ENCODE measurements at places on chromosomes 7 and 10. TPM values are rescaled to one million over a fixed set of nuclear protein-coding genes. Genes with fewer than 3 reads are reported as not detected.
A peak's percentile ranks its signal among the peaks of the same experiment; 100 is the strongest.

The HGF gene
- 0.15 TPM for total RNA-seq

The FFAR4 gene
- 1.5 TPM for total RNA-seq

The AZGP1 gene
- not detected for total RNA-seq

The TDRD1 gene
- not detected for total RNA-seq

The C10orf105 gene
- total RNA-seq, result not detected

The BAIAP2L1 gene
- 30.5 TPM for total RNA-seq

The SMKR1 gene
- total RNA-seq, result 13.1 TPM

- H3K27ac ChIP-seq, result peak overlapping the region; percentile 58
- H3K36me3 ChIP-seq, result no peaks in the 10 kb centered on the region
- H3K4me1 ChIP-seq, result peaks cover 27% of the 10 kb centered on the region
- no peaks in the 10 kb centered on the region for H3K27me3 ChIP-seq
- no peak for DNase-seq
- no peak overlapping the region for H3K4me3 ChIP-seq
Observed at GRCh38 chr10:92208157-92208720, 82.6 kb downstream of the CPEB3 start.

DNA sequence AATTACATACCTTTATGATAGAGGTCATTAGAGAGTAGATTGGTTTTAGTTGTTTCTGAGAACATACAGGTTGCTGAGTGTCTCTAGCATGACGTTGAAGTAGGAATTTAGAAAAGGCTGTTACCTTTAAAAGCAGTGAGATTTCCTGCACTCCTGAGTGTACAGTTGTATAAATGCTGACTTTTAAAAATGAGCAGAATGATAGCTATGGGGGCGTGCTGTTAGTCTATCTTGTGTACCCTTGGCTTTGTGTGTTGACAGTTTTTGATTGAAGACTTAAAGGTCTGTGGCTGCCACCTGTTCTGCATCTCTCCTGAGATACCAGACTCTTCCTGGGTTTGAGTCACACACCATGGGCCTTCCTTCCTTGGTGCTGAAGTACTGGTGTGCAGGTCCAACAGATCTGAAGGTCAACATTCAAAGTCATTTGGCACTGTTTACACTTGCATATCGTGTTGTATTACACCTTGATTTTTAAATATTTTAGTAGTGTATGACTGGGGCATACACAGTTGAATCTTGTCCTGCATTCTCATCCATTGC, 23.8 kb downstream of the DNAJB6 start:
- H3K4me1 ChIP-seq, result peaks cover 9% of the 10 kb centered on the region
- H3K36me3 ChIP-seq, result peaks cover 73% of the 10 kb centered on the region
- no peaks in the 10 kb centered on the region for H3K27me3 ChIP-seq
- no peak overlapping the region for H3K27ac ChIP-seq
- H3K4me3 ChIP-seq, result no peak overlapping the region

GRCh38 chr7:5421714-5422395, 1.8 kb downstream of the TNRC18 start:
- peak; percentile 69 for DNase-seq
- peak overlapping the region; percentile 99 for H3K4me3 ChIP-seq
- peaks cover 22% of the 10 kb centered on the region for H3K4me1 ChIP-seq
- H3K27me3 ChIP-seq, result no peaks in the 10 kb centered on the region

- no peak overlapping the region for H3K4me3 ChIP-seq
- no peak for DNase-seq
- no peaks in the 10 kb centered on the region for H3K36me3 ChIP-seq
- no peaks in the 10 kb centered on the region for H3K4me1 ChIP-seq
Observed at GRCh38 chr7:149293338-149293737, 31.3 kb downstream of the ZNF783 start.

DNA sequence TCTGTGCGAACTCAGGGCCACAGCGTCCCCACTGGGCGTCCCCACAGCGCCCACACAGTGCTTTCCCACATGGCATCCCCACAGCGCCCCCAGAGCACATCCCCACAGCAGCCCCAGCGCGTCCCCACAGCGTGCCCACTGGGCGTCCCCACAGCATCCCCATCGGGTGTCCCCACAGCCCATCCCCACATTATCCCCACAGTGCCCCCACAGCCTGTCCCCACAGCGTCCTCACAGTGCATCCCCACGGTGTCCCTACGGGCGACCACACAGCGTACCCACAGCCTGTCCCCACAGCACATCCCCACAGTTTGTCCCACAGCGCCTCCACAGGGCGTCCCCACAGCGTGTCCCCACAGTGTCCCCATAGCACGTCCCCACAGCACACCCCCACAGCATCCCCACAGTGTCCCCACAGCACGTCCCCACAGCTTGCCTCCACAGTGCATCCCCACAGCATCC, 131.6 kb downstream of the ACTR3B start:
- no peak overlapping the region for H3K4me3 ChIP-seq
- peaks cover 7% of the 10 kb centered on the region for H3K27me3 ChIP-seq
- no peak overlapping the region for H3K27ac ChIP-seq
- DNase-seq, result no peak
- no peaks in the 10 kb centered on the region for H3K36me3 ChIP-seq
- H3K4me1 ChIP-seq, result no peaks in the 10 kb centered on the region

GRCh38 chr7:33900501-33900900, 4.8 kb upstream of the BMPER start:
- H3K36me3 ChIP-seq, result no peaks in the 10 kb centered on the region
- DNase-seq, result peak; percentile 42
- H3K4me1 ChIP-seq, result peaks cover 19% of the 10 kb centered on the region
- H3K4me3 ChIP-seq, result no peak overlapping the region
- no peak overlapping the region for H3K27ac ChIP-seq

- H3K27ac ChIP-seq, result no peak overlapping the region
- H3K27me3 ChIP-seq, result peaks cover 48% of the 10 kb centered on the region
- no peak overlapping the region for H3K4me3 ChIP-seq
- H3K4me1 ChIP-seq, result no peaks in the 10 kb centered on the region
- H3K36me3 ChIP-seq, result no peaks in the 10 kb centered on the region
Observed at GRCh38 chr10:106967452-106967851, 197.1 kb downstream of the SORCS1 start.

DNA sequence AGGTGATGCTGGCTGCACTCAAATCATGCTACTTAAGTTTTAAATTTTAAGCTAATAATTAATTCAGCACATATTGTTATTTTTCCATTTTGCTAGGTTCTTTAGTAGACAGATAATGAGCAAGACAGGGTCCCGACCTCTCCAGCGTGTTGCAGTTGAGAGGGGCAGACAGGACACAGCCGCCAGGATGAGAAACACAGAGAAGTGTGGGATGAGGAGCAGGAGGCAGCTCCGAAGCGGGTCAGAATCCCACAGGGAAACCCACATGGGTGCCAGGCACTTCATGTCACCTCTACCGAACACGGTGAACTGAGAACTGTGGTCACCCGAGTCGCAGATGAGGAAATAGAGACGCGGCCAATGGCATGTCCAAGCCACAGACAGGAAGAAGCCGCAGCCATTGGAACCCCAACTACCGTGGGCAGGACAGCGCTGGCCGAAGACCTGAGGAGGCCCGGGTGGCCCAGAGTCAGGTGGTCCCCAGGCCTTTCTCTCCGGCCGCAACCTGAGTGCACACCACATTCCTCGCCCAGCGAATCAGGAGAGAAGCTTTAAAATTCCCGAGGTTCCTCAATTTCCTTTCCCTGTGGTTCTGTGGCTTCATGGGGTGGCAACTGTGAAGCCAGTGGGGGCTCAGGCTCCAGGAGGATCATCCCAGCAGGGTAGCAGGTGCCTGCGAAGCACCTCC, 213.0 kb downstream of the DNAJB6 start:
- no peaks in the 10 kb centered on the region for H3K36me3 ChIP-seq
- peaks cover 5% of the 10 kb centered on the region for H3K4me1 ChIP-seq
- no peak overlapping the region for H3K4me3 ChIP-seq
- H3K27ac ChIP-seq, result no peak overlapping the region

- peak; percentile 33 for DNase-seq
- peaks cover 28% of the 10 kb centered on the region for H3K4me1 ChIP-seq
- H3K36me3 ChIP-seq, result no peaks in the 10 kb centered on the region
Observed at GRCh38 chr7:41885078-41885477, 182.2 kb upstream of the INHBA start.

DNA sequence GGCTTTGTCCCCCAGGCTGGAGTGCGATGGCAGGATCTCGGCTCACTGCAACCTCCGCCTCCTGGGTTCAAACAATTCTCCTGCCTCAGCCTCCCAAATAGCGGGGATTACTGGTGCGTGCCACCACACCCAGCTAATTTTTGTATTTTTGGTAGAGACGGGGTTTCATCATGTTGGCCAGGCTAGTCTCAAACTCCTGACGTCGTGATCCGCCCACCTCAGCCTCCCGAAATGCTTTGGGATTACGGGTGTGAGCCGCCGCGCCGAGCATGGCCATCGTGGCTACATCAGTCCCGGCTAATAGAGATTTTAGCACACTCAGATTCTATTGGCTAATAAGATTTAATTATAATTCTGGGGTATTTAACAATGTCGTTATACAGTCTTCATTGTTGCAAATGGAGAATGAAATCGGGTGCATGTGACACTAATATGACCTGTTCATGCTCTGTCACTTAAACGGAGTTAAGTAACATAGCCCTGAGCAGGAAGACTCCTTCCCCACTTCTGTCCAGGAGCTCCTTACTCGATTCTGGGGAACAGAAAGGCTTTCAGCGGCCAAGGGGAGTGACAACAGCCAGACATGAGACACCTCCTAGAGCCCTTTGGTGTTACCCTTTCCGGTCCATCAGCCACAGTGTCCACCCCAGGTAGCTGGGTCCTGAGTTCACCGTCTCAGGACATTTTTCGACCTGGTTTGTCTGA, 40.9 kb upstream of the FAM20C start:
- no peak for DNase-seq
- no peak overlapping the region for H3K4me3 ChIP-seq
- peaks cover 26% of the 10 kb centered on the region for H3K4me1 ChIP-seq
- no peaks in the 10 kb centered on the region for H3K27me3 ChIP-seq
- peaks cover 5% of the 10 kb centered on the region for H3K36me3 ChIP-seq

DNA sequence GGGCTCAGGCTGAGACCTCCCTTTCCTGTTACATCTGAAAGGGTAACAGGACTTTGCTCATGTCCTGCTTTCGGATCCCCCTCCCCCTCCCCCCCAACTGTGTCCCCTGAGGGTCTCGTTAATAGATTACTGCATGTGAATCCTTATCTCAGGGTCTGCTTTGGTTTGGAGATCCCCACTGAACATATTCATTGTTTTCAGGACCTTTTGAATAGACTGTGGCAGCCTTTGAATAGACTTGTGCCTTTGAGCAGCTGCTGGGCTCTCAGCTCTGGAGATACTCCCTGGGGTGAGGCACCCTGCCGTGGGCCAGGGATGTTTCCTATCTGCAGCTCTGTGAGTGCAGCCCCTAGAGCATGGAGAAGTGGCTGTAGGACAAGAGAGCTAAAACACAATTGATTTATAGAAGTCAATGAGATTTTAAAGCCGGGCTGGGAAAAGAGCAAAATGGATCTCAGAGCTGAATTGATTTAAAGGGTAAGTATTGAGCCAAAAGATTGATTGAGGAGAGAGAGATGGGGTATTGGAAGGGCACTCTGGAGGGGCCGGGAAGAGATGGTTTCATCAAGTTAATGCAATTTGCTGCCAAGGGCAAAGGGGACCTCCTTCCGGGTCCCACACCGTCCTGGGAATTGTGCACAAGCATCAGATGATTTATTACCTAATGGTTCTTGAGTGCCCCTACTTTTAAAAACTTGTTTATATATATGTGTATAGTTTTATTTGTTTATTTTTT, 9.9 kb downstream of the ARHGAP22 start:
- no peak for DNase-seq
- no peak overlapping the region for H3K27ac ChIP-seq
- no peak overlapping the region for H3K4me3 ChIP-seq
- no peaks in the 10 kb centered on the region for H3K27me3 ChIP-seq
- no peaks in the 10 kb centered on the region for H3K36me3 ChIP-seq

- H3K36me3 ChIP-seq, result no peaks in the 10 kb centered on the region
- H3K4me1 ChIP-seq, result no peaks in the 10 kb centered on the region
- H3K27me3 ChIP-seq, result peaks cover 5% of the 10 kb centered on the region
- no peak overlapping the region for H3K27ac ChIP-seq
- no peak overlapping the region for H3K4me3 ChIP-seq
Observed at GRCh38 chr10:124308056-124308645, 110.6 kb downstream of the OAT start.

GRCh38 chr10:132033632-132034031, 32.1 kb upstream of the JAKMIP3 start:
- H3K4me1 ChIP-seq, result no peaks in the 10 kb centered on the region
- no peak for DNase-seq
- H3K27ac ChIP-seq, result no peak overlapping the region
- H3K36me3 ChIP-seq, result no peaks in the 10 kb centered on the region
- H3K4me3 ChIP-seq, result no peak overlapping the region

DNA sequence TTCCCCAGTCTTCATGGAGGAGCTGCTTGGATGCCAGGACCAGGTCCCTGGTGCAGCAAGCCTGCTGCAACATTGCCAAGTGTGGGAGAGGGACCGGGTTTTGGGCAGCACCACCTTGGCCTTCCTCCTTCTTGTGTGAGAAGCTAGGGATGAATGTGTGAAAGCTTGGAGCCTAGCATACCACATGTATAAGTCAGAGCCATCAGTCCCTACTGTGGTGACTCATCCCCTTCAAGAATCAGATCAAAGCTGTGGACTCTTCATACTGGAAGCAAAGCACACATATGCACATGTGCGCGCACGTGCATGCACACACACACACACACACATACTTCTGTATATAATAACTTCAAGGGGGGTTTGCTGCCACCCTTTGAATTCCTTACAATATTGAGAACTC, 527.8 kb downstream of the LRMDA start:
- peak; percentile 99 for DNase-seq
- H3K27me3 ChIP-seq, result peaks cover 68% of the 10 kb centered on the region
- H3K4me3 ChIP-seq, result no peak overlapping the region
- H3K27ac ChIP-seq, result no peak overlapping the region
- H3K36me3 ChIP-seq, result no peaks in the 10 kb centered on the region

DNA sequence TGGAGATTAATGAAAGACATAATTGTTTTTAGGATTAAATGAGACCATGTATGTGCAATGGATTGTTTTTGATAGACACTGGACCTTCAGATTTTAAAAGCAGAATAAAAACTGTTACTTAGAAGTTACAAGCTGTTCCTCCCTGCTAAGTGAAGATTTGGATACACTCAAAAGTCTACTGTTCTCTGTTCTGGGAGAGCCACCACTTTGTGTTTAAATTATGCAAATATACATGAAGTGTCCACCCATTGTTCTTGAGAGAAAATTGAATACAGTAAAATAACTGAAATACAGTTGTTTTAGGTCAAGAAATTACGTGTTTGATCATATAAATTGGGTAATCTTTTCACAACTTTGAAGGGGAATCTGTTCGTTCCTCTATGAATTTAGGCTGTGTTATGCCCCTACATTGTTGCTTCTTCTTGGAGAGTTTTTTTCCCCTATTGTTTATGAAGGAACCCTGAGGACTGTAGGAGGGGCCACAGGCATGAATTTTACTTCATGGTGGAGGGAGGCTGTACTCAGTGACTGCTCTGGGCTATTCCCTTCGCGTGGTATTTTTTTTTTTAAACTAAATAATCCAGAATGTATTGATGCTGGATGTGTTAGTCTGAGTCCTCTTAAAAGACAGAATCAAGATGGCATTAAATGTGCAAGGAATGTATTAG, 18.6 kb upstream of the VCL start:
- no peak overlapping the region for H3K4me3 ChIP-seq
- H3K4me1 ChIP-seq, result no peaks in the 10 kb centered on the region
- H3K27me3 ChIP-seq, result no peaks in the 10 kb centered on the region
- H3K27ac ChIP-seq, result no peak overlapping the region

All from PC-3 (cell line).